ENCODE measurements at places on chromosomes 12 and 14.

- no peak for DNase-seq
These were observed 346 bp downstream of the SLC7A8 start for GRCh38 chr14:23183158-23183470.

- peak; percentile 51 for DNase-seq
These were observed 484 bp downstream of the PPP1CC start for GRCh38 chr12:110742096-110742717.

DNA sequence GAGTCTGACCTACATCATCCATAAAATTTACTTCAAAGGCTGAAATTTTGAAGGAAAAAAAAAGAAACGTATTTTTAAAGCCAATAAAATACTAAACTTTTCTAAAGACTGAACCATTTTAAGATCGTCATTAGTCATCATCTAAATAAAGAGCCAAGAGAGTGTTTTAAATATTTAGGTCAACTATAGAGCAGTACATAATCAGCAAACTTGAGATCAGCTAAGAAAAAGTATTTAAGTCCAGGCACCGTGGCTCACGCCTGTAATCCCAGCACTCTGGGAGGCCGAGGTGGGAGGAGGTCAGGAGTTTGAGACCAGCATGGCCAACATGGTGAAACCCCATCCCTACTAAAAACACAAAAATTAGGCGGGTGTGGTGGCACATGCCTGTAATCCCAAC is 35.5 kb downstream of the HECTD1 start:
- DNase-seq: no peak

DNA sequence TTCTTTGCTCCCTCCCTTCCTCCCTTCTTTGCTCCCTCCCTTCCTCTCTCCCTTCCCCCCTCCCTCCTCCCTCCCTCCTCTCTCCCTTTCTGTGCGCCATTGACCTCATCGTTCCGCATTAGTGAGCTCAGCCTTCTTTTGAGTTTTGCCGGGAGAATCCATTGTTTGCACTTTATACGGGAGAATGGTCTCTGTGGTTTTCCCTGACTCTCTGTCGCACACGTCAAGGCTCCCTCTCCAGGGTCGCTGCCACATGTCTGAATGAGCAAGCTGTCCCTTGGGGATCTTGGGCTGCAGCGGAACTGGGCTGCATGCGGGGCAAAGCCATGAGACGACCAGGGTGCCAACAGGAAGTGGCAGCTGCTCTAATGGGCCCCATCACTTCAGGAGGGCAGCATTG is 118.5 kb downstream of the GLT1D1 start:
- DNase-seq: peak; percentile 45

- no peak for DNase-seq
These were observed 218.9 kb downstream of the MED13L start for GRCh38 chr12:116058574-116058973.

GRCh38 chr14:39681782-39682399 is 249.7 kb upstream of the FBXO33 start:
- DNase-seq: no peak

- no peak for DNase-seq
These were observed 157.5 kb downstream of the TMTC3 start for GRCh38 chr12:88299567-88300101.

DNA sequence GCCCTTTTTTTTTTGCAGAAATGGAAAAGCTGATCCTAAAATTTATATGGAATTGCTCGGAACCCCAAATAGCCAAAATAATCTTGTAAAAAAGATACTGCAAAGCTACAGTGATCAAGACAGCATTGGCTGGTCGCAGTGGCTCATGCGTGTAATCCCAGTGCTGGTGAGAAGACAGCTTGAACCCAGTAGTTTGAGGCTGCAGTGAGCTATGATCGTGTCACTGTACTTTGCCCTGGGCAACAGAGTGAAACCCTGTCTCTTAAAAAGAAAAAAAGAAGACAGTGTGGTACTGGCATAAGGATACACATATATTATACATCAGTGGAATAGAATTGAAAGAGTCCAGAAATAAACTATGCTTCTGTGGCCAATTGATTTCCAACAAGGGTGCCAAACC is 5.4 kb downstream of the ITGB7 start:
- no peak for DNase-seq

GRCh38 chr12:94805749-94806529 is 155.6 kb upstream of the TMCC3 start:
- no peak for DNase-seq

DNA sequence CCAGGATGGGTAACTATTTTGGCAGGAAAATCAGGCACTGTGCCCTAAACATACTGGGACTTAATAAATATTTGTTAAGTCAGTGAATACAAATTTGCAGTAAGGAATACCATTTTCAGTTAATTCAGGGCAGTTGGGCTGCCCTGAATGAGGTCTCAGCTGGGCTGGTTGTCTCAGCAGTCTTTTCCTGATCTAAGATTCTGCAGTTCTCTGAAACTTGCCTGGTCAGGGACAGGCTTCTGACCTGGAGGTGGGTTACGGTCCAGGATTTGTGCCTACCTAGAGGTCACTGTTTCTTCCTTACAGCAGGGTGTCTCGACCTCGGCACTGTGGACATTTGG is 160.6 kb downstream of the KTN1 start:
- DNase-seq: no peak

- peak; percentile 10 for DNase-seq
These were observed 244.9 kb upstream of the LRIG3 start for GRCh38 chr12:59164991-59165718.

DNA sequence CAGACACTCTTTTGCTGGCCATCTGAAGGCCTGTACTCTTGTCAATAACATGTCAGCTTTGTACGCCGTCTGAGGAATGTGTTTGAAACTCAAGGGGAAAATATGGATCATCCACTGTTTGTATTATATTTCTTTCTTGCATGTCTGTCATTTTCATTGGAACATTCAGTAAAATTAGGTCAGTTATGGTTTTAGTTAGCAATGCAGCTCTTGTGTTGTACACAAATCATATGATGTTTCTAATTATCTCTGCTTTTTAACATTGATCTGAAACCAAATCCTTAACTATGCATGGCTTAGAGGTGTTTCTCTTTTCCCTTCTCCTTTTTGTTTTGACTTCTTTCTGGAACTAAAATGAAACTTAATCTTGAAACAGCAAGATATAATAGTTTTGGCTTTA is 333.6 kb upstream of the PRICKLE1 start:
- DNase-seq: no peak

DNA sequence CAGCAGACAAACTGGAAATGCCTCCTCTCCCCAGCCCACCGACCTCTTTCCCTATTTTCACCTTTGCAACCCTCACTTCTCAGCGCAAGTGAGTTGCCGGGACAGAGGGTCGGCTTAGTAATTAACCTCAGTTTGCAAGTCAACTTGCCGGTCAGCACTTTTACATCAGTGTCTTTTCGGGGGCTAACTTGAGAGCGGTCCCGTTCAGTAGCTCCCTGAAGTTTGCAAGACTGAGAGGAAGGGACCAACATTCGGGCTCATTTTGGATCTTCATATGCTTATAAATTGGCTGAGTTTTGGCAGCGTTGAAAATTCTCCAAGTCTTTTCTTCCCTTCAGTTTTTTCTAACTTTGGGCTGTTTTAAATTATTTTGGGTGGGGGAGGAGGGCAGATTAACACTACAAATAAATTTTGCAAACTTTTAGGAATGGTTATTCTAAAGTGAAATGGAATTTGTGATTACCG is 846 bp downstream of the BRMS1L start:
- DNase-seq: no peak

DNA sequence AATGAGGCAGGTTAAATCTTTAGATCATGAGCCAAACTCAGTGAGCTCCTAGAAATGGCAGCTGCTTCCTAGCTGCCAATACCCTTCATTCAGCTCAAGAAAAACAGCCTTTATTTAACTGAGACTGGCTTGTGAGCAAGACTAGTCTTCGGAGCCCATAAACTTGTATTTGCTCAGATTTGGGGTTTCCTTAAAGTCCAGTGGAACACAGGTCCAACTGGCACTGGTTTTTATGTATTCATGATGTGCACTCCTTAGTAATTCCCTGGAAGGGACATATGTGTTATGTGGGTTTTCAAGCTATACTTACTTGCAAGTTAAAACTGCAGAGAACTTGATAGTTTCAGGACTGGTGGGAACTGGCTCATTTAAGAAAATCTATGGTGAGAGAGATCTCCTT is 380.1 kb upstream of the TMEM132C start:
- DNase-seq: no peak

GRCh38 chr12:54175200-54175963 is 13.4 kb downstream of the SMUG1 start:
- DNase-seq: no peak

DNA sequence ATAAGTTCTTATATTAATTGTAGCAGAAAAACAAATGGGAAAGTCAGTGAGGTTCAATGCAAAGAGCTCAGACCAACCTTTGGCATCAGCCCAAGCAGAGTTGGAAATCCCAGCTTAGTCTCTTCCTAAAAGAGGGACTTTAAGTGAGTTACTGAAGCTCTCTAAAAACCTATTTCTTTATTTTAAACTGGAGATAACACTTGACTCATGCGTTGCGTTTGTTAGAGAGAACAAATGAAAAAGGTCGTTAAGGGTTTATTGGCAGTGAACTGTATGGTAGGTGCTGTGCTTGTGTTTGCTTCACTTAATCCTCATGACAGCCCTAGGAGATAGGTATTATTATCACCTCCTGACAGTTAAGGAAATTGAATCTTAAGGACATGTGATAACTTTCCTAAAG is 396.5 kb downstream of the RAD51B start:
- DNase-seq: no peak

Measured in NCI-H1092 (cell line).